Brain (organoid and tissue), 16 donors: ENCODE measurements at places on chromosomes 5 and 9. TPM values are rescaled to one million over a fixed set of nuclear protein-coding genes. Genes with fewer than 3 reads are reported as not detected.

DNA sequence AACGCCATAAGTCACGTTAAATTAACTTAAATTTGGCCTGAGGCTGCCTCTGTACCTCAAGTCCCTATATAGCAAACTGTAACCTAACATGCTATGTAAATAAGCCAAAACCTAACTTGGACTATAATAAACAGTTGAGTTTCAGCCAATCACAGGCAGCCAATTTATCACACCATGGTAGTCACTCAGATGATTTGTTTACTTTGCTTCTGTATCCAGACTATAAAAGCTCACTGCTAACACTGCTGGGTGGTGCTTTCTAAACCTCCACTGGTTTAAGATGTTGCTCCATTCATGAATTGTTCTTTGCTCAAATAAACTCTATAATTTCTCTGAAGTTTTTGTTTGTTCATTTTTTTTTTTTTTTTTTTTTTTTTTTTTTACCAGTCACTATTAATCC is 62.8 kb downstream of the TRPM3 start:
- DNase-seq: no peak

DNA sequence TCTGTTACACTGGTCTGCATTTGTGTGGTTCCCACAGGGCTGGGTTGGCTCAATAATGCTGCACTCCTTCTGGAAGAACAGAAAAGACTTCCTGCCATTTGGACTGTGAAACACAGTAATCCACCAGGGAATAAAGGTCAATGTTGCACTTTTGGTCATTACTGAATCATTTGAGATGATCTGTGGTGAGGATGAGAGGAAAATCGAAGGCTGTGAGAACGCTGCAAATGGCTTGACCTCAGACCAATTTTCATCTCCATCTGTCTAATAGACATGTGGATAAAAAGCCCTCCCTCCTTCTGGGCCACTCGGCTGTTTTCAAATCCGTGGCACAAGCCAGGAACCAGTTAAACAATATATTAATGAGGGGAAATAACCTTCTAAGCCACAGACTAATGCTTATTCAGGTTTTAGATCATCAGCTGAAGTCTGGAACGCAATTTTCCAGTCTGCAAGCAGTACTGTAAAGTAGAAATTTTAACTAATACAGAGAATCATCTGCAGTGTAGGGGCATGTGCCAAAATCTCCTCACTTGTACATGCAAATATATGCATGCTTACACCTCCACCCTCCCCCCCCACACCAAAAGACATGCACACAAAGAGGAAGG is 20.2 kb downstream of the TLE1 start:
- DNase-seq: peak; percentile 88

- peak; percentile 42 for DNase-seq
Observed at GRCh38 chr5:111063709-111064322, 7.7 kb upstream of the TSLP start.

- no peak for DNase-seq
Observed at GRCh38 chr5:36953043-36953442, 76.5 kb downstream of the NIPBL start.

GRCh38 chr5:71877511-71877910 is 158.4 kb downstream of the CARTPT start:
- DNase-seq: no peak

ADAMTS2 gene
- polyA plus RNA-seq: 2.2 TPM

ETF1 gene
- polyA plus RNA-seq: 27.4 TPM

MLLT3 gene
- 29.4 TPM for polyA plus RNA-seq

HAVCR1 gene
- polyA plus RNA-seq: not detected

LSM11 gene
- 6.1 TPM for polyA plus RNA-seq

IL5 gene
- not detected for polyA plus RNA-seq
